ENCODE measurements at places on chromosomes 12 and 14.

DNA sequence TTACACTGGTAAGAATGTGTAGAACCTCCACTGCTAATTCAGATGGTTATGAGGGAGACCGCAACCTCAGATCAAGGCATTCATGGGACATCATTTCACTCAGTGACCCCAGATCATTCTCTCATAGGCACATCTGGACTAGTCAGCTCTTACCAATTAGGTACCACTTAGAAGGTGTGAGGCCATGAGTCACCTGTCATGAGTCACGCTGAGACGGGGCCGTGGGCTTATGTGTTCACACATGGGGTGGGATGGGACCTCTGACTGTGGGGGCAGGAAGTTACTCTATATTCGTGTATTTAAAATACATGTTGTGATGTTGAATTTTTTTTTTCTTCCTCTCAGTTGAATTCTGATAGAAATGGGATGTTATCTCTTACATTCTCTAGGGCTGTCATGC lies 55.9 kb downstream of the CCDC92 start:
- DNase-seq, result peak; percentile 37

DNA sequence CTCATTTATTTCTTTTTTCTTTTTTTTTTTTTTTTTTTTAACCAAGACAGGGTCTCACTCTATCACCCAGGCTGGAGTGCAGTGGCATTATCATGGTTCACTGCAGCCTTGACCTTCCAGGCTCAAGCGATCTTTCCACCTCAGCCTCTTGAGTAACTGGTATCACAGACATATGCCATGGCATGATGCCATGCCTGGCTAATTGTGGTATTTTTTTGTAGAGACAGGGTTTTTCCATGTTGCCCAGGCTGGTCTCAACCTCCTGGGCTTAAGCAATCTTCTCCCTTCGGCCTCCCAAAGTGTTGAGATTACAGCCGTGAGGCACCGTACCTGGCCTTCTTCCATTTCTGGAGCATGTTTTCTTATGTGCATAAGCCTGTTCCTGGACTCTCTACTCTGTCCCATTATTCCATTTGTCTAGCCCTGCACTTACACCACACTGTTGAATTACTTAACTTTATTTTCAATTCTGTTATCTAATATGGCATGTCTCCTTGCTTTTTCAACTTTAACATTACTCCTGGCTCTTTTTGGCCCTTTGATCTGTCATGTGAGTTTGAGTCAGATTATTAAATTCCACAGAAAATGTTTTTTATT lies 47.9 kb upstream of the PTGDR start:
- DNase-seq, result no peak

GRCh38 chr14:88668448-88669116 lies 105.7 kb downstream of the ZC3H14 start:
- DNase-seq, result no peak

GRCh38 chr14:85453401-85454225 lies 76.3 kb upstream of the FLRT2 start:
- DNase-seq, result no peak

DNA sequence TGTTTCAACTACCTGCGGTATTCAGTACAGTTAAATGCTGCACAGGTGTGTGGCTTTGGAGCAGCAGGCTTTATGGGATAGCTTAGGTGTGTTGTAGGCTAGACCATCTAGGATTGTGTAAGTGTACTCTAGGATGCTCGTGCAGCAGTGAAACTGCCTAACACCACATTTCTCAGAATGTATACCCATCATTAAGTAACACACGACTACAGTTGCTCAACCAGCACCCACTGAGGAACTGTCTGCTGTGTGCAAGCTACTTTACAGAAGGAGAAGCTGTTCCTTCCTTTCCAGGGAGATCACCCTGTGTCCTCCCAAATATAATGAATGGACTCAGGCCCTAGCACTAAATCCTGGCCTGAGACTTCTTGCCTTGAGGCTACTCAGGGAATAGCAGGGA lies 94.8 kb downstream of the SLC24A4 start:
- DNase-seq, result no peak

DNA sequence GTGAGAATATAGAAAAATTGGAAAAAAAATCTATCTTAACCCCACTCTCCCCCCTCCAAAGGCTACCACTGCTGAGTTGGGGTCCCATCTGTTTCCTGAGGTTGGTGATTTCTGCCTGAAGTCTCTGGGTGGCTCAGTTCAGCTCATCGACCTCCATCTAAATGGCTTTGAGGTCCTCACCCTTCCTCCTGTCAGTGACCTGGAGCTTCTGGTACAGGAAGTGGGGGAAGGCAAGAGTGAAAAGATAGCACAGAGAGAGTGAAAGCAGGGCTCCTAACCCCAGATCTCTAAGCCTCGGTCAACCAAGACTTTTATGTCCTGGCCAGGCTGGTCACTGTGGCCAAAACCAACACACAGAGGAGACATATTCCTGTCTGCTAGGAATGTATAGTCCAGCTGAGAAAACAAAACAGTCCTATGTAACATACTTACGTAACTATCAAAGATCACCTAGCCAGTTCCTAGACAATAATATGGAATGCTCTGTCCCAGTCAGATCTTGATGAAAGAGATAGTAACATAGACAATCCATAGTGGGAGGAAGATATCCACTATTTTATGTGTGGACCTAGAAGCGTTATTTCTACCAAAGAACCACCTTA lies 12.3 kb upstream of the KRT73 start:
- no peak for DNase-seq

DNA sequence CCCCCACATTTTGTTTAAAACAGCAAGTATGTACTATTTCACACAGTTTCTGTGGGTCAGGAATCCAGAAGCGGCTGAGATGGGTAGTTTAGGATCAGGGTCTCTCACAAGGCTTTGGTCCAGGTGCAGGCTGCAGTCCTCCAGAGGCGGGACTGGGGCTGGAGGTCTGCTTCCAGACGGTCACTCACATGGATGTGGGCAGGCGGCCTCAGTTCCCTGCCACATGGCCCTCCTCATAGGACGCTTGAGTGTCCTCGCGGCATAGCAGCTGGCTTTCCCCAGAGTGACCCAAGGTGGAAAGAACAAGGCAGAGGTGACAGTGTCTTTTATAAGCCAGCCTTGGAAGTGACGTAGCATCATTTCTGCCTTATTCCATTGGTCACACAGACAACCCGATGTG lies 7.9 kb upstream of the C1RL start:
- no peak for DNase-seq

Data from Right ventricle myocardium inferior (tissue), 1 donor.